ENCODE measurements at places on chromosomes 3 and 15. TPM values are rescaled to one million over a fixed set of nuclear protein-coding genes. Genes with fewer than 3 reads are reported as not detected.

Gene CTXN2
- total RNA-seq, result not detected

Gene TMIE
- not detected for total RNA-seq

Gene ACAN
- not detected for total RNA-seq

Gene GOLGA8N
- total RNA-seq, result 19.6 TPM

Gene C2CD4A
- not detected for total RNA-seq

Gene PAQR5
- total RNA-seq, result 23.5 TPM

Measured in subcutaneous adipose tissue (tissue), 4 donors.